Temporal lobe (tissue), 4 donors: ENCODE measurements at places on chromosomes 4 and X. TPM values are rescaled to one million over a fixed set of nuclear protein-coding genes. Genes with fewer than 3 reads are reported as not detected.

Gene ZMAT1
- 12.5 TPM for total RNA-seq

Gene NPY2R
- total RNA-seq = 11.8 TPM

Gene PNMA6F
- 0.49 TPM for total RNA-seq

Gene GLOD5
- not detected for total RNA-seq

Gene FRMPD4
- 32.2 TPM for total RNA-seq

Gene FANCB
- total RNA-seq = 7.4 TPM

Gene HSFX1
- 3.0 TPM for total RNA-seq

Gene CSAG3
- total RNA-seq = not detected

Gene CDX4
- not detected for total RNA-seq

Gene ATP2B3
- 7.1 TPM for total RNA-seq

Gene LNX1
- total RNA-seq = 36.9 TPM

Gene APLN
- total RNA-seq = 4.2 TPM

Gene NEIL3
- total RNA-seq = 2.2 TPM
